ENCODE measurements at places on chromosomes 12 and 14.

GRCh38 chr14:68509188-68509983 is 283.5 kb downstream of the ZFP36L1 start:
- DNase-seq: peak; percentile 46

GRCh38 chr14:22084393-22085281 is 411.0 kb upstream of the OR4E1 start:
- peak; percentile 82 for DNase-seq

- no peak for DNase-seq
Observed at GRCh38 chr14:99382071-99382470, 98.6 kb downstream of the SETD3 start.

GRCh38 chr12:112841906-112842305 is 50.4 kb downstream of the RPH3A start:
- peak; percentile 13 for DNase-seq

- peak; percentile 35 for DNase-seq
Observed at GRCh38 chr12:20101046-20101445, 267.3 kb upstream of the PDE3A start.

GRCh38 chr14:84433961-84434360 is 1096.0 kb upstream of the FLRT2 start:
- no peak for DNase-seq

DNA sequence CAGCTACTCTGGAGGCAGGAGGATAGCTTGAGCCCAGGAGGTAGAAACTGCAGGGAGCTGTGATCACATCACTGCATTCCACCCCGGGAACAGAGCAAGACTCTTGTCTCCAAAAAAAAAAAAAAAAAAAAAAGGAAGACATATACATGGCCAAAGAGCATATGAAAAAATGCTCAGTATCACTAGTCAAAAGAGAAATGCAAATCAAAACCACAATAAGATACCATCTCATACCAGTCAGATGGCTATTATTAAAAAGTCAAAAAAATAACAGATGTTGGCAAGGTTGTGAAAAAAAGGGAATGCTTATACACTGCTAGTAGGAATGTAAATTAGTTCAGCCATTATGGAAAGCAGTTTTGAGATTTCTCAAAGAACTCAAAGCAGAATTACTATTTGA is 174.8 kb upstream of the ATF7IP start:
- DNase-seq: no peak

DNA sequence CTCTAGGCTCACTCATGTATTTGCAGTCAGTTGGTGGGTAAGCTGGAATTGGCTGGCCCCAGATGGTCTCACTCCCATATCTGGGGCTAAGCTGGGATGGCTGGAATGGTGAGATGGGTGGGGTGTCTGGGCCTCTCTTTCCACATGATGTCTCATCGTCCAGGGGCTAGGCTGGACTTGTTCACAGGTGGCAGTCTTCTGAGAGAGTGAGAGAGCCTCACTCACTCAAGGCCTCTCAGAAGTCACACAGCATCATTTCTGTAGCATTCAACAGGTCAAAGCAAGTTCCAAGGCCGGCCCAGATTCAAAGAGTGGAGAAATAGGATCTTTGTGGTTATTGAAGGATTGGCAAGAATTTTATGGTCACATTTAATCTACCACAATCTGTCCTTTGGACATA is 102.7 kb downstream of the UNC79 start:
- no peak for DNase-seq

DNA sequence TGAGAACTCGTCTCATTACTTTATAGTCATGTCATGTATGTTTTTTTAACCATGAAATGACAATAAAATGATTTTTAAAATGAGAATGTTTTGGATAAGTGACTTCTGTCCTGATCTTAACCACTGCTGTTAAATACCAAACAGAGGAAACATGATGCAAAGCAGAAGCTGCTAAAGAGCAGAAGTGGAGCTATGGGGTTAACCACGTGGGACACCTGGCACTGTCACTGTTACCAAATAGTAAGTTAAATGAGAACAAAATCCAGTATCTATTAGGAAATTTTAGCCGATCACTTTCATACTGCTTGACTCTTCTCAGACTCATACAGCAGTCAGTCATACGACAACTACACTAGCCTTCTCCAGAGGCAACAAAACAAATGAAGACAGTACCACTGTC is 82.4 kb downstream of the SCAF11 start:
- no peak for DNase-seq

GRCh38 chr12:29612912-29613311 is 115.4 kb upstream of the OVCH1 start:
- DNase-seq: no peak

DNA sequence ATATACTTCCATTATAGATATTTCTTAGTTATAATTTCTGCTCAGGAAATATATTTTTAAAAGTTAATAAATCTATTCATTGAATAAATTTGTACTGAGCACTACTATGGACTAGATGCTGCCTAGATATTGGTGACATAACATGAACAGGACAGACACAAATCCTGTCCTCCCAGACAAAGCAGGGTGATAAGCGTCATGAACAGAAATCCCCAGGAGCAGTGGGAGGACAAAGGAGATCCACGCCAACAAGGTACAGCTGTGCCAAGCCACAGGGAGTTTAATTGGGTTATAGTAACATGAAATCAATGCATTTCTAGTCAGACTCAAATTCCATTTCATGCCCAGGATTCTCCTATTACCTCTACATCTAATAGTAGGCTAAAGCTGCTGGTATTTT is 171.8 kb upstream of the CPNE8 start:
- DNase-seq: no peak

DNA sequence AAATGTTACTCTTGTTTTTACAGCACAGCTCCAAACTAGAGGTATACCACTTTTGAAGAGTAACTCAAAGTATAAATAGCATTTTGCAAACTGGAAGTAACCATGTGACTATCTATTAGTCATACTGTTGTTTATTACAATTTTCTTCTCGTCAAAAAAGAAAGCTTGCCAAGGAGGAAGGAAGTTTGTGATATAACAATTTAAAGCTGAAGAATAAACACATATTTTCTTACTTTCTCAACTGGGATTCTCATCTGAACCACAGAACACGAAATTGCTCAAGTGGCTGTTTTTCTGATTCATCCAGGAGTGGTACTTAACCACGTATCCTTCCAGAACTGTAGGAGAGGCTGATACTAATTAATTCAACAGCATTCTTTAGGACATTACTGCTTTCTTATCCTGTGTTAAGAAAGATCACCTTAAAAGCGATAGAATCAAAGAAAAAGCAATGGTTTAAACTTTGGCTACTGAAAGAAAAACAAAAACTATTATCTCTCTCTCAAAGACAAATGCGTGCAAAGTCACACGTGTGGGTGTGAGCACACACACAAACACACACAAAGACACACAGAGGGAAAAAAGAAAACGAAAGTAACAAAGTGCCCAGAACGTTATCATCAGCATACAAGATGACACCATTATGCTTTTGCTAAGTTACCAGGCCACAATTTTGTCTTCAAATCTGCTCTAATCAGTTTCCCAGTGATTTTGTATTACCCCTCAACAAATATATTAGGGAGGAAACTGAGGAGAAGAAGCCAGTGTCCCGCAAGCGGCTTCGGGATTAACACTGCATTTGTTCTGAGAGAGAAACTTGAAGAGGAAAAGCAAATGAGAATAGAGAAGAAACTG is at the start of gene CLEC2B:
Gene CLEC2B, minus strand, starts transcription at position 48 of the 855 bp plus-strand sequence.
- peak; percentile 91 for DNase-seq

DNA sequence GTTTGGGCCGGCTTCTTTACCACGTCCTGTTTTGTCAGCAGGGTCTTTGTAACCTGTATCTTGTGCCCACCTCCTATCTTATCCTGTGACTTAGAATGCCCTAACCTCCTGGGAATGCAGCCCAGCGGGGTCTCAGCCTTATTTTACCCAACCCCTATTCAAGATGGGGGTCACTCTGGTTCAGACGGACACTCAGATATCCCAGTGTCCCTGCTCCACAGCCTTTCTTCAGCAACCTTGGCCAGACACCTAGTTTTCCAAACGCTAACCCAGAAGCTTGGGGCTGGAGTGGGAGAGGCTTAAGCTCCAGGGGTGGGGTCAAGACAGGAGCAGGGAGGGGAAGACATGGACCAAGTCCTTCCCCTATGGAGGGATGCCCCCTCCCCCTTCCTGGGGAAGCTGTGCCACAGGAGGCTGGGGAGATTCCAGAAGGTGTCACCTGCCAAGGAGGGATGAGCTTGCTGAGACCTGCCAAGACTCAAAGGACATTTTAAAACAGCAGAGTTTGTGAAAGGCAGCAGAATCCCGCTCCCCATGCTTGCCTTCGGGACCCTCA is 62.2 kb downstream of the RIN3 start:
- DNase-seq: no peak

DNA sequence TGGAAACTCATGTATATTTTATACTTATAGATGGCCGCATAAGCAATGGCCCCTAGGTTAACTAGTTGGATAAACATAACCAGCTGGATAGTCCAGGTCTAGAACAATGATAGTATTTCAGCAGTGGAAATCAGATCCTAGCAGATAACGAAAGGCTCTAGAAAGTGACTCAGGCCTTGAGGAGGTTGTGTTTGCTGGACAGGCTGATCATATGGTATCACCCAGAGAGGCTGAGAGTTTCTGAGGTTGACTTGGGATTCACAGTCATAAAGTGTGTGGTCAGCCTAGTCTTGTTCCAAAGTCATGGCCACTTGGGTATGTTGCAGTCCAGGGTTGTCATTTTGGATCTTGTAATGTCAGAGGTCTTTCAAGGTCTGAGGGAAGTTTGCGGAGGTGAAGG is 16.8 kb downstream of the FLVCR2 start:
- DNase-seq: peak; percentile 51

GRCh38 chr12:21340403-21340802 is 5.7 kb upstream of the SLCO1A2 start:
- no peak for DNase-seq
